ENCODE measurements at places on chromosomes 3 and 15. TPM values are rescaled to one million over a fixed set of nuclear protein-coding genes. Genes with fewer than 3 reads are reported as not detected.

DNA sequence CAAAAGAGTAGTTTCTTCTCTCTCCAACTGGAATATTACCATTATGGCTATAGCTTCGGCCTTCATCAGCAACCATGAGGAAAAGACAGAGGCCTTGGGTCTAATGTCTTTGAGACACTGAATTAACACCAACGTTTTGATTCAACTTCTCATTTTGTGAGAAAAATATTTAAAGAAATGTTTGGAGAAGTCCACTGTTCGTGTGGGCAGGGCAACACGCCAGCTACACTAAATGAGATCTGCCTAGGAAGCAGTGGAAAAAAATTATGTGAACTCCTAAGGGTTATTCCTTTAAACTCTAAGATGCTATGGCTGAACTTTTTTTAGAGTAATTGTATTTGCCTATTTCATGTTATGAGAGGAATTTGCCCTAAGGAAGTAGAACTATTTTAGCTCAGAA is 41.8 kb downstream of the NCEH1 start:
- H3K27me3 ChIP-seq, result no peaks in the 10 kb centered on the region
- no peak overlapping the region for H3K4me3 ChIP-seq
- DNase-seq, result no peak
- H3K27ac ChIP-seq, result no peak overlapping the region

- H3K4me1 ChIP-seq, result no peaks in the 10 kb centered on the region
- no peak for DNase-seq
- H3K27ac ChIP-seq, result no peak overlapping the region
- no peaks in the 10 kb centered on the region for H3K36me3 ChIP-seq
Observed at GRCh38 chr3:55579496-55579895, 92.4 kb upstream of the WNT5A start.

DNA sequence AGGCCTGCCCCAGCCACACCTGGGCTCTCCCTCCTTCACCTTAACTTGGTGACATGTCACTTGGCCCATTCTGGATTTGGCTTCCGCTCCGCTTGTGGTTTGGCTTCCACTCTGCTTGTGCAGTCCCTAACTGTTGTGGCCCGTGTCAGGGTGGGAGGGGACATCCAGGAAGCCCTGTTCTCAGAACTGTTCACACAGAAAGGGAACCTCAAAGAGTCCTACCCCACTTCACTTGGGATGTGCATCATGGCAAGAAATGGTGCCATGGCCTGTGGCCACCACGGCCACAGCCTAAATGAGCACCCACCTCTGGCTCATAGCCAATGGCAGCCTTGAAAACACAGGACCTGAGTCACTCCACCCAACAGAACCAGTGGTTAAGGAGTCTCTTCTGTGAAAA is 63.4 kb downstream of the CYP19A1 start:
- H3K27me3 ChIP-seq, result no peaks in the 10 kb centered on the region
- no peak overlapping the region for H3K4me3 ChIP-seq
- no peaks in the 10 kb centered on the region for H3K4me1 ChIP-seq
- no peak overlapping the region for H3K27ac ChIP-seq
- H3K36me3 ChIP-seq, result no peaks in the 10 kb centered on the region
- no peak for DNase-seq

GRCh38 chr15:77507143-77507897 is 86.6 kb downstream of the HMG20A start:
- H3K4me3 ChIP-seq, result no peak overlapping the region
- no peaks in the 10 kb centered on the region for H3K27me3 ChIP-seq
- peak overlapping the region; percentile 84 for H3K27ac ChIP-seq
- peaks cover 56% of the 10 kb centered on the region for H3K4me1 ChIP-seq
- H3K36me3 ChIP-seq, result no peaks in the 10 kb centered on the region
- DNase-seq, result no peak

- no peak overlapping the region for H3K4me3 ChIP-seq
- H3K4me1 ChIP-seq, result no peaks in the 10 kb centered on the region
- H3K27me3 ChIP-seq, result peaks cover 61% of the 10 kb centered on the region
- H3K36me3 ChIP-seq, result no peaks in the 10 kb centered on the region
- DNase-seq, result peak; percentile 67
Observed at GRCh38 chr3:13207578-13207922, 134.3 kb upstream of the IQSEC1 start.

GRCh38 chr3:189212681-189213080 is 40.9 kb downstream of the TPRG1 start:
- no peaks in the 10 kb centered on the region for H3K27me3 ChIP-seq
- H3K4me3 ChIP-seq, result no peak overlapping the region
- DNase-seq, result no peak

DNA sequence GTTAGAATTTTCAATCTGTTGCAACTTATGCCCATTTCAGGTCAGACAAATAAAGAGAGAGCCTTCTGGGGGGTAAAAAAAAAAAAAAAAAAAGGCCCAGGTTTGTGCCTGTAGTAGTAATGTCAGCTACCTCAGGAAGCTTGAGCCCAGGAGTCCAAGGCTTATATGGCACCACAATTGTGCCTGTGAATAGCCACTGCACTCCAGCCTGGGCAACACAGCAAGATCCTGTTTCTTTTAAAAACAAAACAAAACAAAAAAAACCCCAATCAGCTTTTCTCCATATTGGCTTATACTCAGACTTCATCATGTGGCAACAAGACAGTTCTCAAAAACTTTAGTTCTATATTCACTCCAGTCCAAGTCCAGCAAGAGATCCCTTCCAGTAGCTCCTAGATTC is 8.4 kb upstream of the LRRFIP2 start:
- H3K27ac ChIP-seq, result peak overlapping the region; percentile 13
- no peak overlapping the region for H3K4me3 ChIP-seq
- peaks cover 15% of the 10 kb centered on the region for H3K4me1 ChIP-seq

DNA sequence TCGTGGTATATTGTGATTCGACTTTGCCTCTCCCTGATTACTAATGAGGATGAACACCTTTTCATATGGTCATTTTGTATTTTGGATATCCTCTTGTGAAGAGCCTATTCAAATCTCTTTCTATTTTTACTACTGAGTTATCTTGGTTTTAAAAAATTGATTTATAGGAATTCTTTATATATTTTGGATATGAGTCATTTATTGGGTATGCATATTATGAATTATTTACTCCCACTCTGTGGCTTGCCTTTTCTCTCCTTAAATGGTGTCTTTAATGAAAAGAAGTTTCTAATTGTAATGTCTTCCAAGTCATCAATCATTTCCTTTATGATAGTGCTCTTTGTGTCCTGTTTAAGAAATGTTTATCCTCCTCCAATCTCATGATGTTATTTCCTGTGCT is 191.5 kb upstream of the DPH6 start:
- no peak overlapping the region for H3K27ac ChIP-seq
- H3K4me3 ChIP-seq, result no peak overlapping the region
- H3K27me3 ChIP-seq, result no peaks in the 10 kb centered on the region
- H3K4me1 ChIP-seq, result no peaks in the 10 kb centered on the region

DNA sequence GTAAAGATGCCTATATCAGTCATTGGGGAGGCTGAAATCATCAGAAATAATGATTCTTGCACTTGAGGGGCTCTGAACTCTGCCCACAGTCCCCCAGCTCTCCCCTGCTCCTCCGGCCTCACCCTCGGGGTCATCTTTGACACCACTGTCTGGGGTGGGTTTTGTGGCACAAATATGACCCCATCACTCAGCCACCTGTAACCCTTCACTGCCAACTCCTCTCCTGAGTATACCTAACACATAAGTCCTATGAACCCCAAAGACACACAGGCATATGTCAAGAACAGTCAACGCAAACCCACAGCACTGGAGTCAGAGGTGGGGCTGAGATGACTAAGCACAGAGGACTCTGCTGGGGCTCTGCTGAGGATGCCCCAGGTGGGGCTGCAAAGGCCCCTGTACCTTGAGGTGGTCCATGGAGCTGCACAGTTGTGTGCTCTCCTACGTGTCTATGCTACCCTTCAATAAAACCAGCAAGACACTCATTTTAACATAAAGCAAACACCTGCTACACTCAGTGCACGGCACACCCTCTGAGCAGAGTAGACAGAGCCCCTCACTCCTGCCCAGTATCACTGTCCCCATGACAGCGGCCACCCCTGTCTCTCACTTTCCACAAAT is 29.9 kb downstream of the SLC41A3 start:
- no peaks in the 10 kb centered on the region for H3K27me3 ChIP-seq
- H3K4me1 ChIP-seq, result peaks cover 16% of the 10 kb centered on the region
- peaks cover 33% of the 10 kb centered on the region for H3K36me3 ChIP-seq
- DNase-seq, result no peak

DNA sequence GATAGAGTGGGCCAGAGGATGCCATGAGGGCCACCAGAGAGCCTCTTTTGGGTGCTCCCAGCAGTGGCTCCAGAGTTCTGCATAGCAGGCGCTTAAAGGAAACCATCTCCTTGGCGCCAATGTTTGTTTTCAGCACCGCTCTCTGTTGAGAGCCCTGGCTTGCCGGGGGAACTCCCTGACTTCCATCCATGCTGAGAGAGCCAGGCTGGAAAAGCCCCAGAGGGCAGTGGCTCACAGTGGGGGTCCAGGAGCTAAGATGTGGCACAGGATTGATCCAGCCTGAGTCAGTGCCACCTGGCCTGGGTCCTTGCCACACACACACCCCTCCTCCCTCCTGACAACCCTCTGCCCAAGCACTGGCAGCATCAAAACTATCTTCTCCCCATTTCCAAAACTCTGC is 50.4 kb upstream of the HACD2 start:
- no peaks in the 10 kb centered on the region for H3K4me1 ChIP-seq
- no peak for DNase-seq
- H3K4me3 ChIP-seq, result no peak overlapping the region
- no peak overlapping the region for H3K27ac ChIP-seq

DNA sequence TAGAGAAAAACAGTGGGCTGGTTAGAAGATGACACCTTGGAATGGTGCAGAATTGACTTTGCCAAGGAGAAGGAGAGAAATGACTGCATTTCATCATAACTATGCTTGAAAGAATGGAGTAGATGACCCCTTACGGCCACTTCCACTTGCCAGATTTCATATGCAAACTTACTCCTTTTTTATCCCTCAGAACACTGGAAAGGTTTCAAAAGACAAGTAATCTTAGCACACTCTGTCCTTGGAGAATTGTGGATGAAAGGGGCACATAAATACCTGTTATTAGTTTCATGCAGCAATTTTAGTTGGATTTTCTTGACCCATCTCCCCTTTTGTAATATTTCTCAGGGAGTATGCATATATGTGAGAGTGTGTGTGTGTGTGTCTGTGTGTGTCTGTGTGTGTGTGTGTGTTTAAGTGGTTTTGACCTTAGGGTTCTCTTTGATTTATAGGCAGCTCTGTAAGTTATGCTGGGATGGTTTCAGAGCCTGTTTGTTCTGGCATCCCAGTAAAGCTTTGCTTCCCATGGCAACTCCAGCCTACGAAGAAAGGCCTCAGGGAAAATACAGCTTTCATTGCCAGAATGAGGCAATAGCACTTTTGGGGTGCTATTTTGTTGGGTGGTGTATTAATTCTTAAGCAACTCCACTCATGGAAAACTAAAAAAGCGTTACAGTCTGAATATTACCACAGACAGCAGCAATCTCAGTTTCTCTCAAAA is 122.2 kb upstream of the TP63 start:
- no peak overlapping the region for H3K27ac ChIP-seq
- H3K4me1 ChIP-seq, result no peaks in the 10 kb centered on the region
- no peaks in the 10 kb centered on the region for H3K27me3 ChIP-seq
- no peaks in the 10 kb centered on the region for H3K36me3 ChIP-seq
- DNase-seq, result no peak
- no peak overlapping the region for H3K4me3 ChIP-seq

GRCh38 chr3:70108072-70108471 is 108.5 kb downstream of the SAMMSON start:
- H3K27ac ChIP-seq, result no peak overlapping the region
- no peaks in the 10 kb centered on the region for H3K4me1 ChIP-seq
- no peak overlapping the region for H3K4me3 ChIP-seq
- DNase-seq, result no peak
- H3K36me3 ChIP-seq, result no peaks in the 10 kb centered on the region

- H3K36me3 ChIP-seq, result no peaks in the 10 kb centered on the region
- no peaks in the 10 kb centered on the region for H3K4me1 ChIP-seq
- no peaks in the 10 kb centered on the region for H3K27me3 ChIP-seq
- no peak overlapping the region for H3K4me3 ChIP-seq
Observed at GRCh38 chr3:66532613-66533012, 31.8 kb upstream of the LRIG1 start.

- DNase-seq, result no peak
- no peaks in the 10 kb centered on the region for H3K27me3 ChIP-seq
- no peaks in the 10 kb centered on the region for H3K4me1 ChIP-seq
- no peaks in the 10 kb centered on the region for H3K36me3 ChIP-seq
- H3K27ac ChIP-seq, result no peak overlapping the region
Observed at GRCh38 chr3:27985369-27986035, 255.9 kb upstream of the CMC1 start.

DNA sequence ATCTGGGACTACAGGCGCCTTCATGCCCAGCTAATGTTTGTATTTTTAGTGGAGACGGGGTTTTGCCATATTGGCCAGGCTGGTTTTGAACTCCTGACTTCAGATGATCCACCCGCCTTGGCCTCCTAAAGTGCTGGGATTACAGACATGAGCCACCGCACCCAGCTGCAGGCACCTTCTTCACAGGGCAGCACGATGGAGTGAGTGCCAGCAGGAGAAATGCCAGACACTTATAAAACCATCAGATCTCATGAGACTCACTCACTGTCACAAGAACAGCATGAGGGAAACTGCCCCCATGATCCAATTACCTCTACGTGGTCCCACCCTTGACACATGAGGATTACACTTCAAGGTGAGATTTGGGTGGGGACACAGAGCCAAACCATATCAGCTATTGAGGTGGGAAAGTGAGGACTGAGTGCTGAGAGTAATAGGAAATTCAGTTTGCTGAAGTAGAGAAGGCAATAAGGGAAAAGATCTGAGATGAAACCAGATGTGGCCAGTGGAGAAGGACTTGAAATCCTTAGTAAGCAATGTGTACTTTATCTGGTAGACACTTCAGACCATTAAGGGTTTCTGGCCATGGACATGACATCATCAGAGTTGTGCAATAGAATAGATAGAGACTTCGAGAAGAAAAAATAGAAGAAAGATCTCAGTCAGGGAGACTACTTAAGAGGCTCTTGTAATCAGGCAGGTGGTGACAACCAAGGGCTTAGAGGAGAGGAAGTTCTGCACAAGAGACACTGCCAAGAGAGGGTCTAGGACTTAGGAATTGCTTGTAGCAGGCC is 18.1 kb upstream of the ATP13A5 start:
- no peaks in the 10 kb centered on the region for H3K4me1 ChIP-seq
- H3K27me3 ChIP-seq, result no peaks in the 10 kb centered on the region
- H3K4me3 ChIP-seq, result no peak overlapping the region
- no peaks in the 10 kb centered on the region for H3K36me3 ChIP-seq

GRCh38 chr3:132198516-132198915 is 118.7 kb upstream of the ACP3 start:
- H3K27ac ChIP-seq, result no peak overlapping the region
- no peak overlapping the region for H3K4me3 ChIP-seq
- DNase-seq, result no peak
- H3K27me3 ChIP-seq, result no peaks in the 10 kb centered on the region
- no peaks in the 10 kb centered on the region for H3K36me3 ChIP-seq

- H3K36me3 ChIP-seq, result no peaks in the 10 kb centered on the region
- no peaks in the 10 kb centered on the region for H3K27me3 ChIP-seq
- DNase-seq, result no peak
- no peak overlapping the region for H3K4me3 ChIP-seq
Observed at GRCh38 chr3:146532406-146532805, 12.0 kb downstream of the PLSCR1 start.

GRCh38 chr15:80095969-80096368 is 36.5 kb downstream of the ZFAND6 start:
- H3K27ac ChIP-seq, result no peak overlapping the region
- H3K4me1 ChIP-seq, result peaks cover 20% of the 10 kb centered on the region
- no peaks in the 10 kb centered on the region for H3K27me3 ChIP-seq
- DNase-seq, result no peak
- no peak overlapping the region for H3K4me3 ChIP-seq
- no peaks in the 10 kb centered on the region for H3K36me3 ChIP-seq

The MAGI1 gene
- 89.4 TPM for total RNA-seq

The SI gene
- not detected for total RNA-seq

The CCNB2 gene
- 5.3 TPM for total RNA-seq

The CYP1A2 gene
- not detected for total RNA-seq

The MAGEL2 gene
- total RNA-seq, result 0.24 TPM
